ENCODE measurements at places on chromosomes 1 and 21.

DNA sequence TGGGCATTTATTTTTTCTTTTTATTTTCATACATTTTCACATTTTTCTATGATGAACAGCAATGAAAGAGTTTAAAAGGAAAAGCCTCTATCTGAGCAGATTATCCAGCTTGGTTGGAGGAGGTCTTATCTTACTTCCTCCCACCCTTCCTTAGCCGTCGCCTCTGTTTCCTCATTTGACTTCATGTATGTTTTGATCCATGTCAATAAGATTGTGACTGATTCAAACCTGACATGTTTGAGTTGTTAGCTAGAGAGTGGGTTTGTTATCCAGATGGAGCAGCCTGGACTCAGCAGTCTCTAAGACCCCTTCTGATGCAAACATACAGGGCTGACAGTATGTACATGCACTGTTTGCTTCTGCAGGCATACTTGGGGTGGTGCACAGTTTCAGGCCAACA is 31.2 kb downstream of the MACO1 start:
- DNase-seq: no peak

DNA sequence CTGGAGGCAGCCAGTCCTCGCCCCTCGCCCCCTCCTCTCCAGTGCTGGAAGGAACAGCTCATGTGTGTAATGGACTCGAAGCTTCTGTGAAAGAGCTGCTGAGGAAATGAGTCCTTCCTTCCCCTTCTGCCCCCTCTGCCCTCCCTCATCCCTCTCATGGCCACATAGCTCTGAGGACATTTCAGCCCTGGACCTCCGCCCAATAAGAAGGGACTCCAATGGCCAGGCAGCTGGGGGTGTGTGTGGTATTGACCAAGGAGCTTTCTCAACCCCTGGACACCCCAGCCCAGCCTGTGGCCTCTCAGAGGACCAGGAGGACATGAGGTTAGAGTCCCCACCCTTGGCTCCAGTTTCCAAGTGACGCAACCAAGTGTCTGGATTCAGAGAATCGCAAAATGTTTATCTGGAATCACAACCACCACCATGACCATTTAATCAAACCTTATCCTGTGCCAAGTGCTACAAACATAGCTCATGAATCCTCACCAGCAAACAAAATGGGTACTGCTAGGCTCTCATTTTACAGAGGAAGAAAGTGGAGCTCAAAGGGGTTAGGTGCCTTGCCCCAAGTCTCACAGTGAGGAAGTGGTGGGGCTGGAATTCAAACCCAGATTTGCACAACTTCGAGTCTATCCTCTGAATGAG is 47.8 kb upstream of the ECE1 start:
- no peak for DNase-seq

DNA sequence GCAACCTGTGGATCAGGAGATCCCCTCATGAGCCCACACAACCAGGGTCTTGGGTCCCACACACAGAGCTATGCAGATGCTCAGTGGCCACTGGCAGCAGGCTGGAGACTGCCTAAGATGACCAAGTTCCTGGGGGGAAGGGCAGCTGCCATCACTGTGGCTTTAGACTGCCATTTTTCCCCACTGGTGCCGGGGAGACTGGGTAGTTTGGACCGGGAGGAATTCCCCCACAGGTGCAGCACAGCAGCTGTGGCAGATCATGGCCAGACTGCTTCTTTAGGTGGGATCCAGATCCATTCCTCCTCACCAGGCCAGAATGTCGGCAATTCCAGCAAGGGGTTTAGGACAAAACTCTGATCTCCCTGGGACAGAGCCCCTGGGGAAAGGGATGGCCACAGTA is 45.7 kb upstream of the HIVEP3 start:
- DNase-seq: no peak

- no peak for DNase-seq
Observed at GRCh38 chr1:106178791-106179190, 877.7 kb upstream of the PRMT6 start.

DNA sequence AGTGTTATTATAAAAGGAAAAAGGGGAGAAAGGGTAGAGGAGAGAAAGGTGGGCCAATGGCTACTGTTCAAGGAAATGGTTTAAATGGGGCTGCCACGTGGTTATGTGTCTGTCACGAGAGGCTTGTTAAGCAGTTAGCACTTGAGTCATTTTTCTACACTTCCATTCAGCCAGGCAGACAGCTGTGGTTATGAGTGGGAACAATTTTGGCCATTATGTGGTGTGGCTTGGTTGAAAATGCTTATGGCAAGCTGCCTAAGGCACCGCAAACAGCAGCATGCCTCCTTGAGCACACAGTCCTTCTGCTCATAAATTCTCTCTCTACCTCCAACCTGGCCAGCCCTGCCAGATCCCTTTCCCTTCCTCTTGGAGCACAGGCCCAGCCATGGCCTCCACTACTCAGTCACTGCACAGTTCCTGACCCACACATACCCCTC is 3.2 kb upstream of the SRM start:
- no peak for DNase-seq

DNA sequence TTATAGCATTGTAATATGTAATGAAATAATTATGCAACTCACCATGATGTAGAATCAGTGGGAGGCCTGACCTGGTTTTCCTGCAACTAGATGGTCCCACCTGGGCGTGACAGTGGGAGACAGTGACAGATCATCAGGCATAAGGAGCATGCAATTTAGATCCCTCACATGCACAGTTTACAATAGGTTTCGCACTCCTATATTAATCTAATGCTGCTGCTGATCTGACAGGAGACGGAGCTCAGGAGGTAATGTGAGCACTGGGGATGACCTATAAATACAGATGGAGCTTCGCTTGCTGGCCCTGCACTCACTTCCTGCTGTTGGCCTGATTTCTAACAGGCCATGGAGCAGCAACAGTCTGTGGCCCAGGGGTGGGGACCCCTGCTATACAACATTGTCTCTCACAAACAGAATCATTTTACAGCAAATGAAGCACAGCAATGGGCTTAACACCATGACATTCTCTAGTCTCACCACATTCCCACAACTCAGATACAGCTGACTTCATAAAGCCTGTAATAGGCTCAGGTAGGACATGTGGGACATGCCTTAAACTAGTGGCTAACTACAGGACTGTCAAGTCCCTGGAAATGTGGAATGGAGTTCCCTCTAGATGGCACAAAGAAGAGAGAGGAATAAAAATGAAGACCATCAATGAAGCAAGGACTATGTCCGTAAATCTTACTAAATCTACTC is 40.7 kb upstream of the SLC5A9 start:
- no peak for DNase-seq

DNA sequence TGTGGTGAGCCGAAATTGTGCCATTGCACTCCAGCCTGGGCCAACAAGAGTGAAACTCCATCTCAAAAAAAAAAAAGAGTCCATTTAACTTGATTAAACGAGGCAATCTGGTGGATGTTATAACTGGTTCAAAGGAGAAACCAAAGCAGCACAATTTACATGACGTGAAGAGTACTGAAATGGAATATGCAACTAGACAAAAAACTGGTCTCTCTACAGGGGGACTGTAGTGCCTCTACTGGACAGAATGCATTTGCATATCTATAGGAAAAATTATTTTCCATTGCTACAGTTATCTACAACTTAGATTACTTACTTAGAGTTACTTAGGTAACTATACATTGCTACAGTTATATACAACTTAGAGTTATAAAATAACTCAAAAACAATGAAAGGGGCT is 2.7 kb upstream of the CAPN2 start:
- no peak for DNase-seq

- no peak for DNase-seq
Observed at GRCh38 chr1:244821134-244821533, 14.3 kb upstream of the COX20 start.

GRCh38 chr21:42082501-42083360 is 11.6 kb downstream of the UMODL1 start:
- DNase-seq: no peak

DNA sequence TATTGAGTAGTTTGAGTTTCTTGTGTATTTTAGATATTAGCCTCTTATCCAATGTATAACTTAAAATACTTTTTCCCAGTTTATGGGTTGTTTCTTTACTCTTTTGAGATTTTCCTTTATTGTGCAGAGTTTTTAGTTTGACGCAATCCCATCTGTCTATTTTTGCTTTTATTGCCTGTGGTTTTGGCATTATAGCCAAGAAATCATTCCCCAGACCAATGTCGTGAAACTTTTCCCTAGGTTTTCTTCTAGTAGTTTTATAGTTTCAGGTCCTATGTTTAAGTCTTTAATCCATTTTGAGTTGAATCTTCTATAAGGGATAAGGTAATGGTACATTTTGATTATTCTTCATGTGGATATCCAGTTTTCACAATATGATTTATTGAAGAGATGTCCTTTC is 87.6 kb downstream of the LEPR start:
- no peak for DNase-seq

DNA sequence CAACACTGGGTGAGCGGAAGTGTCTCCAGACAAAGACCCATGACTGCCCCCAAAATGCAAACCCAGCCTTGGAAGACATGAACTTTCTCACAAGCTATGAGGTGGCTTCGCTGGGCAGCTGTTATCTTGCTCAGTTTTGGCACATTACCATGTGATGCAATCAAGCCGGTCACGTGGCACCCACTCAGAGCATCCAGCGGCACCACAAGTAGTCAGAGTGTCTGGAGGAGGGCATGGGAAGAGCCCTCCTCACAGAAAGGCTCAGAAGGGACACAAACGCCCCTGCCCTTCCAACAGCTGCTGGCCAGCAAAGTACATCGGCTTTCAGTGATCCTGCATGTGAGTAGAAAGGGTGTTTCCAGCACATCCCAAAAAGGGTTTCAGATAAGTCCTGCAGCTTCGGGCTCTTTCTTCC is 145.5 kb upstream of the IRF2BP2 start:
- DNase-seq: no peak

DNA sequence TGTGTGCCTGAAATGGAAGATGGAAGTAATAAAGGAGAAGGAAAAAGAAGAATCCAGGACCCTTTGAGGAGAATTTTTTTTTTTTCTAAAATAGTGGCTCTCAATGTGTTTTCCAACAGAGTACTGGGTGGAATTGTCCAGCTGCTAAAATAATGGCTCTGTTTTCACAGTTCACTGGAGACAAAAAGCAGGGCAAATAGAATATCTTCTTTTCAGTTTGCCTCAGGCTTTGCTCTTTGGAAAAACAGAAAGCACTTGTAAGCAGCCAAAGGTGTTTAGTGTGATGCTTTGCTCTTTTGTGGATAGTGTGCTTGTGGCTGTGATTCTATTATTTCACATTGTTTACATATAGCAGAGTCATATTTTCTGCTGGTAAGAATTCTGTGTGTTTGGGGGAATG is 77.4 kb upstream of the MROH9 start:
- no peak for DNase-seq

- DNase-seq: no peak
Observed at GRCh38 chr21:14366998-14367397, 15.9 kb downstream of the HSPA13 start.

GRCh38 chr1:64861611-64862010 is 104.7 kb downstream of the JAK1 start:
- DNase-seq: no peak

- DNase-seq: peak; percentile 71
Observed at GRCh38 chr1:110495926-110496600, 22.9 kb downstream of the KCNA10 start.

- no peak for DNase-seq
Observed at GRCh38 chr1:41431490-41432350, 52.8 kb downstream of the EDN2 start.

GRCh38 chr1:21266119-21266774 is 24.0 kb downstream of the ECE1 start:
- no peak for DNase-seq

DNA sequence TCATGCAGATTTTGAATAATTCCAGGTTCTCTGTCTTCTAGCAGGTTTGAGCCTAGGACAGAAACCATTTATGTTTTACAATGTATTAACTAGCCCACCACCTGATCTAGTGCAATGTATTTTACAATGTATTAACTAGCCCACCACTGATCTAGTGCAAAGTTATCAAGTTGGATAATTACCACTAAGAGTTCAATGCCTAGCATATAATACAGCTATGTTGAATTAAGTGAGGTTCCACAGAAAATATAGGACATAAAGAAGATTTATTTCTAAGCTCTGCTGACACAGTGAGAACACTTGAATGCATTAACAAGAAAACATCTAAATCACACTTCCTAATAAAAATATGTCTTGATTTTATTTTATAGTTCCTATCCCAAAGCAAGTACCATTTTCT is 854.6 kb upstream of the NEGR1 start:
- DNase-seq: no peak

DNA sequence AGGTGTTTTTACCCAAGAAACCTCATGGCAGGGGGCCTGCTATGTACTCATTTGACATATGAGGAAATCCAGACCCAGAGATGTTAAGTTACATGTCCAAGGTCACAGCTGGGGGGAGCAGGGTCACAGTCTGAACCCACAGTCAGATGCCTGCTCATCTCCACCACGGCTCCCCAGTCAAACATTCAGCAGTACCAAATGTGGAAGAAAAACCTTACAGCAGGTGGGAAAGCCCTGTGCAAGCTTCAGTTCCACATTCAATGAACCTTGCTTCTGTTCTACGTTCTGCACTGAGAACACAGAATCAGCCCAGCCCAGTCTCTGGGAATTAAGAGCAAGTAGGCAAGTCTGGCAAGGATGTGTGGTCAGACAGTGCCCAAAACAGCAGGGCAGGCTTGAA is 35.2 kb downstream of the LRP8 start:
- DNase-seq: no peak
